Endodermal cell (in vitro differentiated cells): ENCODE measurements at places on chromosomes 5 and 9. TPM values are rescaled to one million over a fixed set of nuclear protein-coding genes. Genes with fewer than 3 reads are reported as not detected.
A peak's percentile ranks its signal among the peaks of the same experiment; 100 is the strongest.

SLIT3 gene
- total RNA-seq, result 2.5 and 2.9 TPM in 2 replicates

FST gene
- 60.9 to 111 TPM (median 63.5 TPM) in 3 replicates for total RNA-seq

SCGB3A2 gene
- 1.1 to 1.8 TPM (median 1.3 TPM) in 3 replicates for total RNA-seq

ADGRV1 gene
- 86.0 and 117 TPM in 2 replicates for total RNA-seq

ROPN1L gene
- total RNA-seq, result 0.23 and 0.70 TPM in 2 replicates

TSSK1B gene
- total RNA-seq, result 0.11 TPM in 1 of 2 replicates, not detected in the other

SPATA31C1 gene
- 0.09 TPM in 1 of 2 replicates, not detected in the other for total RNA-seq

ANKRD18B gene
- total RNA-seq, result 5.2 and 6.7 TPM in 2 replicates

DNA sequence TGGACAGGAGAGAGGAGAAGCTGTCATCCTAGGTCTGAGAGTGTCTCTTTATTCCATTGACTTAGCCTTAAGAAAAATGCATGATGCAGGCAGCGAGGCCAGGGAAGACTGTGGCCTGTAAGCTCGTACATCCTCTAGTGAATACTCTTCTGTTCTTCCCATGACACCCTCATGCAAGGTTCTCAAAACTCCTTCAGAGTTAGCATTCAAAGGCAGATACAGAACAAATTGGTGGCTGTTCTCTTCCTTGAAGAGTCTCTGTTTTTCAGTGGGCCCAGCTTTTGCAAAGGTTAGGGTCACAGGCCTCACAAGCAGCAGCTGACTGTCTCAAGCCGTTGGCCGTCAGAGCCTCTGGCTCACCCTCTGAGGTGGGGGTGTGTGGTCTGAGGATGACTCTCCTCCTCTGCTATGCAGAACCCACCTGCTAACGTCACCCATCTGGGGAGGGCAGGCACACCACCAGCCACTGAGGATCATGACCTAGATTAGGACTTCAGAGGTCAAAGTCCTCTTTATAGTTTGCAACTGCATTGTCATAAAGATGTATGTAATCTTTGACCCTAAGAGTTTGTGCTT lies 15.1 kb downstream of the ADCY2 start:
- no peak for DNase-seq

- DNase-seq, result no peak
These were observed 34.9 kb downstream of the SLC6A3 start for GRCh38 chr5:1410156-1411014.

DNA sequence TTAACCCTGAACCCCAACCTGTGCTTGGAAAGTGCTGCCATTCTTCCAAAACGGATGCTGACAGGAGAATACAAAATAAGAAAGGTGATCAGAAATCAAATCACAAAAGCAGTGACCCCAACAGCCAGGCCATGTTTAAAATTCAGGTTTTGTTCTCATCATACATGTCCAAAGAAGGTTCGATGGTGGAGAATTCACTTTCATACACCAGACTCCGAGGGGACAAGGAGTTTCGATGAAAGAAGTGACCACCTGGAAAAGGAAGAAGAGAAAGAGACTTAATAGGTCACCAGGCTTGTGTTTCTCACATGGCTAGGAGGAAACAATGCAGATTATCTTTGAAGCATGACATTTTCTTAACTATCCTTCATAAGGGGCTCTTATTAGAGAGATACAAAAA lies 12.5 kb upstream of the TBC1D9B start:
- no peak for DNase-seq

- no peak for DNase-seq
These were observed 990.6 kb upstream of the TYRP1 start for GRCh38 chr9:11702548-11702947.

DNA sequence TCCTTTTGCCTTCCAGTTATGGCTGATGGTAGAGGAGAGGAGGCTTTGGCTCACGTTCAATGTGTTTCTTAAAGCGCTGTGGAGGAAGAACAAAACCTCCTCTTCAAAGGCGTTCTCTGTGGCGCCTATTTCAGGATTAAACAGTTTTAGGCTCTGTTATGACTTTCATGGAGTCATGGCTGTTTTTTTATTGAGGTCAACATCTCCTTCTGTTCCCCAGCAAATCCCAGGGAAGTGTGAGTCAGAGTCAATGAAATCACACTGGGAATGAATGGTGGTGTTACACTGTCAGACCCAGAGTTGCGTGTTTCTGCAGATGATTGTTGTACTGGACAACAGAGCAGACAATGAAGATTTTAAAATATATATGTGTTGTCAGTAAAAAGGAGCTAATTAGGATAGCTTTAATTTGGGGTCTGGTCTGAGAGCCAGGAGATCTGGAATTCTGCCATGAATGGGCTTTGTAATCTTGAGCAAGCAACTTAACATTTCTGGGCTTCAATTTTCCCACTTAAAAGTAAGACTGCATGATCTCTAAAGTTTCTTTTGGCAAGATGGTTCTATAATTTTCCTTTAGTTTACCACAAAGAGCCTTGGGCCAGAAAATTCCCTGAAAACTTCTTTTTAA lies 240.7 kb downstream of the CSNK1G3 start:
- no peak for DNase-seq

- DNase-seq, result no peak
These were observed 10.8 kb downstream of the TRIM32 start for GRCh38 chr9:116697887-116698286.

DNA sequence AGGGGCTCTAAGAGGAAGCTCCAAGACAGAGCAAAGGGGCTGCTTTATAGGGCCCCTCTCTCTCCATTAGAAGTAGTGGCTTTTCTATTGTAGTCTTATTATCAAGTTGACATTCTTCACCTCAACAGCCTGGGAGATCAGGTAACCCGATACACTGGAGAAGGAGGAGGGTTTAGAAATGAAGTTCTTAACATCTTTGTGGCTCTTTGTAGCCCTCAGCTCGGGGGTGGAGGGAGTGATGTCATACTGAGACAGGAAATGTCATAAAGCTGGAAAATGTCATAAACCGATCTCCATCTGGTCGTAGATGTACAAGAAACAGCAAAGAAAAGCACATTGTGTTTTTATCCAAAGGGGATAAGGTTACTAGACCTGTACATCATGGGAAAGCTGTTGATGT lies 17.9 kb downstream of the PDZD2 start:
- DNase-seq, result no peak

DNA sequence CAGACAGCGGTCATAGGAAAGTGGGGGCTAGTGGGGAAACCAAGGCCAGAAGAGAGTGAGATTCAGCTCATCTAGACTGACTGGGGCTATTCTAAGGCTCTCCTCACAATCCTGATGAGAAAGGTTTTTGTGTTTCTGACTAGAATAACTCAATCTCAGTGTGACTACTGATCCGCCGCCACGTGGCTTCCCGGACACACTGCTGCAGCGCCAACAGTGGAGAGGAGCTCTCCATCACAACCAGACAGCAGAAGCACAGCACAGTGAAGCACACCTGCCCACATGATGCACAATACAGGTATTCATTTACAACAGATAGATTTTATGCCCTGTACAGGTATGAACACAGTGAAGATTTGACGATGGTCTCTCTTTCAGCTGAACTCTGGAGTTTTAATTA lies 25.4 kb downstream of the NREP start:
- DNase-seq, result no peak

DNA sequence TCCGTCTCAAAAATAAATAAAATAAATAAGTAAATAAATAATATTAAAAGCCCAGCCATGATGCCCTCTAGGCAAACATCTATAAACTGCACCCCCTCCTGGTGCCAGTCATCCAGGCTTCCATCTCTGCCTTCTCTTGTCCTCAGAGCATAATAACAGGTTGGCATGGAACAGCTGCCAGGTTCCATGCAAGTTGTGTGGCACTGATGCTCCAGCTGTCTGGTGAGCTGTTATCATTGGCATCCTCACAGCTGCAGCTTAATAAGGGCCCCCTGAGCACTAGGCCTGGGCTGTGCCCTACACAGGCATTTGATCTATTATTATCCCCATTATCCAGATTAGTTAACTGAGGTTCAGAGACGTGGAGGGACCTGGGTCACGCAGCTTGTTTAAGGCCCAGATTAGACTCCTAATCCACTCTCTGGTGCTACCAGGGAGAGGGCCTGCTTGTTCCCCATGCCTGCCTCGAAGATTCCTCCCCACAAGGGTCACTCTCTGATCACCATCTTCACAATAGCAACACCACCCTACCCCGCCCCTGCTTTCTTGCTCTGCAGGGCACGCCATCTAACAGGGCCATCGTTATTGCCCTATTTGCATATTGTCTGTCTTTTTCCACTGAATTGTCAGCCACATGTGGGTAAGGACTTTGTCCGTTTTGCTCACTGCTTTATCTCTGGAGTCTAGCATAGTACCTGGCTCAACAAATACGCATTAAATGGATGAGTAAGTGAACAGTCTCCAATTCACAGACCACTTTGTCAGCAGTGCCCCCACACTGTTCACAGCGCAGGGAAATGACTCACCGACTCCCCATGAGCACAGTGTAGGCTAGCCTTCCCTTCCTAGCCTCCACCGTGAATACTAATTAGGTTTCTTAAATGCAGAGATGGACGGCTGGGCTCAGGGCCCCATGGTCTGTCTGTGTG lies 1.5 kb upstream of the DNM1 start:
- DNase-seq, result no peak

DNA sequence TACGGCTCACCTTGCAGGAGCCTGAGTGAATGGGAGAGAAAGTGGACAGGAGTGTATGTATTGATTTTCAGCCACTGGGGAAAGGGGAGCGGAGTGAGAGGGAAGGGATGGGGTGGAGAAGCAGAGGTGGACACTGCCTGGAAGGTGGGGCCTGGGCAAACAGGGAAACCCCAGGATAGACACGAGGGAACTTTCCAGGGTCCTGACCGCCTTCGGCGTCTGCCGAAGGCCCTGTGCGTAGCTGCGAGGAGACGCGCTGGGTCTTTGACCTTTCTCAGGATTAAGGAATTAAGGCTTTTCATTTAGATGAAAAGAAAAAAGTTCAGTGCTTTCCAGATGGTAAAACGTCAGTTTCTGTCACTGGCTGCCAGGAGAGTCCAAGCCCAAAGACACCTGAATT lies 134.6 kb upstream of the RAPGEF1 start:
- DNase-seq, result no peak

DNA sequence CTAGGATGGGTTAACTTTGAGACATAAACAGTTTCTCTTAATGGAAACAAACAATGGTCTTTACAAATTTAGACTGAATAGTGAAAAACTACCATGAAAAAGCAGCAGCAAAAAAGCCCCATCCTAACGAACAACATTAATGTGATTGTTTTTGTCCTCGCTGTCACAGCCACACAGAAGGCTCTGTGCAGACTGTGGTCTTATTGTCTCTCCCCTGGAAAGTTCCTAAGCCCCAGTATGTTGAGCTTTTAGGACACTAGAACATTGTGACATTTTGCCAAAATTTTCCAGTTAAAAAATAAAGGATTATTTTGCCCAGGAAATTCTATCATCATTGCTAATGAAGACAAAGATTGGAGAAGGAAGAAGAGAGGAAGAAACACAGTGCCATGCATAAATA lies 12.6 kb upstream of the SOWAHA start:
- DNase-seq, result no peak

DNA sequence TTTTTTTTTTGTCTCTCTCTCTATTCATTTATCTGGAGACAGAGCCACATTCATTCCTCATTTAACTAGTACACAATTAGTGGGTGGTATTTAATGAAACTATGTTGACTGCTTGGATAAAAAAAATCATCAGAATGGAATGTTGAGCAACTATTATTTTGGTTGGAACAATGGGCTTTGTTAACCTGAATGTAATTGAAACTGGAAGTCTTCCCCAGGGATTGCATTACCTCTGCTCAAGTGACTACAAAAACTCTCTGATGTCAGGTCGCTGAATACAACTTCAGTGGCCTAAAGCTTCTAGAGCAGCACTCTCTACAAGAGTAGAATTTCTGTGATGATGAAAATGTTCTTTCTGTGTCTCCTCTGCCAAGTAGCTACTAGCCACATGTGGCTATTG lies 295.8 kb downstream of the DEPDC1B start:
- DNase-seq, result no peak

- DNase-seq, result peak; percentile 79
These were observed 58.1 kb downstream of the RFX3 start for GRCh38 chr9:3467593-3468219.

GRCh38 chr9:81543695-81544094 lies 145.7 kb downstream of the TLE1 start:
- no peak for DNase-seq

DNA sequence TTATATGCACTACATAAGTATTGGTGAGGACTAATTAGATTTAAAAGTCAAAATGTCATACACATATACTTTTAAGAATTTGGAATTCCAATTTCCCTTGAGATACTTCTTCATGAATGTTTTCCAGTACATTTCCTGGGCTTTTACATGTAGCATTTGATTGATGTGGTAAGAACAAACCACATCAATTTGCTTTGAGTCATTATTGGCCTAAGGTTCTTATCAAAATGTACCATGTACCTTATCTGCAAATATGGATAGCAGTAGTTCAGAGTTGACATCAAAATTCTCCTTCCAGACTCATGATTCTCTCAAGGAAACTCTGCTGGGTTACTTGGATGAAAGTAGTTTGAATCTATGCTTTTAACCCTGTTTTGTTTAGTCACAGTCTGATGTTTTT lies 2.5 kb downstream of the CAST start:
- DNase-seq, result no peak

DNA sequence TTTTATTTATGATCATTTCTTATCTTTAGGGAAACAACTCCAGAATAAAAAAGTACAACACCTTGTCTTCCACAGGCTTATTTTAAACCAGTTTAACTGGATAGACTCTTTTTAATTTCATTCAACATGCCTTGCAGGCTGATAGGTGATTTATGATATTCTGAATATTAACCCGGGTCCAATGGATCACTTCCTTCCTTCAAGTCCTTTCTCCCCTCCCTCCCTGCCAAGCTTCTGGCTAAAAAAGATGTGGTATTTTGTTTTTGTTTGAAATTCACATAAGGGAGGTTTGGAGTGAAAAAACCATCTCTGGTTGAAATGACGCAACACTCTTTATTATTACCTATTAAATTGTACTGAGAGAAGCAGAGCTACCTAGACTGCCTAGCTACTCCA lies 265.3 kb downstream of the MLLT3 start:
- no peak for DNase-seq

- no peak for DNase-seq
These were observed 1358.4 kb downstream of the EFNA5 start for GRCh38 chr5:106312360-106312759.

- DNase-seq, result peak; percentile 88
These were observed 79.2 kb upstream of the IL7R start for GRCh38 chr5:35777358-35778087.

DNA sequence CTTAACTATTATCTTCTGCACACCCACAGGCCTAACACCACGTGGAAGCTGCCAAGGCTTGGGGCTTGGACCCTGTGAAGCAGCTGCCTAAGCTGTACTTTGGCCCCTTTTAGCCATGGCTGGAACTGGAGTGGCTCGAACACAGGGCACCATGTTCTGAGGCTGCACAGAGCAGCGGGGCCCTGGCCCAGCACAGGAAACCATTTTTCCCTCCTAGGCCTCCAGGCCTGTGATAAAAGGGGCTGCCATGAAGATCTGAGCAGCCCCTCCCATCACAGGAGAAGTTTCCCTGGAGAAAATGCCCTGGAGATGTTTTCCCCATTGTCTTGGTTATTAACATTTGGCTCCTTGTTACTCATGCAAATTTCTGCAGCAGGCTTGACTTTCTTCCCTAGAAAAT lies 126.3 kb downstream of the MELK start:
- no peak for DNase-seq

GRCh38 chr9:32385152-32385884 lies 875 bp downstream of the ACO1 start:
- no peak for DNase-seq
